Muscle of back (tissue), 13 donors: ENCODE measurements at places on chromosomes 6 and 20. TPM values are rescaled to one million over a fixed set of nuclear protein-coding genes. Genes with fewer than 3 reads are reported as not detected.

CGA gene
- polyA plus RNA-seq = 6.6 TPM

KIF13A gene
- polyA plus RNA-seq = 25.2 TPM

CITED2 gene
- 78.6 TPM for polyA plus RNA-seq

HRH3 gene
- polyA plus RNA-seq = 1.1 TPM

AFG1L gene
- 5.7 TPM for polyA plus RNA-seq

RAMACL gene
- 0.73 TPM for polyA plus RNA-seq

DNA sequence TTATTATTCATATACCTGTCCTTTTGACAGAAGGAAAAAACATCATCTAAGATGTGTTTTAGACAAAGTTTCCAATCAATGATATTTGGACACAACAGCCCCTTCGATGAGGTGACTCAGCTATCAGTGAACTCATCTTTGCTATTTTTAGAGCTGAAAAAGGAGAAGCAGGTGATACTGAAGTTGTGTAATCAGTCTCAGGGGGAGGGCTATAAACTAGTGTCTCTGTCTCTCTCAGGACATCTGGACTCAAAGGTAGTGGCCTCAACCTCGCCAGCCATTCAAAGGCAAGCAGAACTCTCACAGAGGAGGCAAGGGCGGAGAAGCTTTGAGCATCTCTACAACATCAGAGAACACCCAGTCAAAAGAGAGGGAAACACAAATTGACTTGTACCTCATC is 135.4 kb downstream of the BFSP1 start:
- DNase-seq = no peak

- no peak for DNase-seq
Observed at GRCh38 chr6:109082188-109082577, 12.5 kb downstream of the SESN1 start.

- DNase-seq = no peak
Observed at GRCh38 chr20:52801628-52802006, 170.5 kb upstream of the TSHZ2 start.

GRCh38 chr6:32396028-32396427 is 11.0 kb downstream of the BTNL2 start:
- no peak for DNase-seq

GRCh38 chr6:157167837-157168236 is 155.5 kb downstream of the TMEM242 start:
- no peak for DNase-seq

- DNase-seq = no peak
Observed at GRCh38 chr20:20733943-20734342, 21.5 kb upstream of the RALGAPA2 start.
